RPMI7951 (cell line): ENCODE measurements at places on chromosomes 2 and 18.
A peak's percentile ranks its signal among the peaks of the same experiment; 100 is the strongest.

GRCh38 chr2:44941551-44942234, at the start of gene SIX3:
Gene SIX3 (plus strand): TSS chr2:44941702. CDS start chr2:44942105, 403 bp downstream.
- DNase-seq: peak; percentile 41

- DNase-seq: no peak
Observed at GRCh38 chr2:239308661-239309397, 92.0 kb downstream of the HDAC4 start.

DNA sequence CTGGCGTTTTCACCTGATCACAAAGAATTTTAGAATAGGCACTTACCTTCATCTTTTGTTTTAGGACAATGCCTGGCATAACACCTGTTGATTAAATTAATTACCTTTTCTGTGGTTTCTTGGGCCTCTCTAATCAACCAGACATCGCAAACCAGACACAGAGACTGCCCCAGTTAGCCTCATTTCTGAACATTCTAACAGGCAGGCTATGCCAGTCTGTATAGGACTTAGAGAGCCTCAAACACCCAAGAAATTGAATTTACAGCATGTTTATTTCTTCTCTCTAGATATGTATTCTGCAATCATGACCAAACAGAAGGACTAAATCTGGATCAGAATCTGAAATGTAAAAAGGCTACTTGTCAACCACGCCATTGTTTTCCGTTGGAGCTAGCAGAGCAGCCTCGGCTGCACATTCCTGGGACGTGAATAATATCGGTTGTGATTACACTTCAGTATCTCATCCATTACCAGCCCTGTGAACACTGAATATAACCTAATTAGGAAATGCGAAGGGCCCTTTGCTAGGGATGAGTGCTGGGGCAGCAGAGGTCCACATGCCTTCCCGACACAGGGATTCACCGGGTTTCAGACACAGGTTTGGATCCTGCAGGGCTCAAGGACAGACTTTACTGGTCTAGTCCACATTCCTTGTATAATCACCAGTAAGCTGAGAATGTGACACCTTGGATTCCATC, 17.5 kb upstream of the CDC42EP3 start:
- DNase-seq: peak; percentile 96

DNA sequence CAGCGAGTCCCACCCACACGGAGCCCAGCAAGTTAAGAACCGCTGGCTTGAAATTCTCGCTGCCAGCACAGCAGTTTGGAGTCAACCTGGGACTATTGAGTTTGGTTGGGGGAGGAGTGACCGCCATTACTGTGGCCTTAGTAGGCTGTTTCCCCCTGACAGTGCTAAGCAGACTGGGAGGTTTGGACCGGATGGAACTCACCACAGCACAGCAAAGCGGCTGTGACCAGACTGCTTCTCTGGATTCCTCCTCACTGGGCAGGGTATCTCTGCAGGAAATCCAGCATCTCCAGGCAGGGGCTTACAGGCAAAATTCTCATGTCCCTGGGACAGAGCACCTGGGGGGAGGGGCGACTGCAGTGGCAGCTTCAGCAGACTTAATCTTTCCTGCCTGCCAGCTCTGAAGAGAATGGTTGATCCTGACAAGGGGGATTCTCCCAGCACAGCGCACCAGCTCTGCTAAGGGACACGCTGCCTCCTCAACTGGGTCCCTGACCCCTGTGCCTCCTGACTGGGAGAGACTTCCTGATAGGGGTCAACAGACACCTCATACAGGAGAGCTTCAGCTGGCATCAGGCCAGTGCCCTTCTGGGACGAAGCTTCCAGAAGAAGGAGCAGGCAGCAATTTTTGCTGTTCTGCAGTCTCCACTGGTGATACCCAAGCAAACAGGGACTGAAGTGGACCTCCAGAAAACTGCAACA, 425.4 kb downstream of the NYAP2 start:
- no peak for DNase-seq

DNA sequence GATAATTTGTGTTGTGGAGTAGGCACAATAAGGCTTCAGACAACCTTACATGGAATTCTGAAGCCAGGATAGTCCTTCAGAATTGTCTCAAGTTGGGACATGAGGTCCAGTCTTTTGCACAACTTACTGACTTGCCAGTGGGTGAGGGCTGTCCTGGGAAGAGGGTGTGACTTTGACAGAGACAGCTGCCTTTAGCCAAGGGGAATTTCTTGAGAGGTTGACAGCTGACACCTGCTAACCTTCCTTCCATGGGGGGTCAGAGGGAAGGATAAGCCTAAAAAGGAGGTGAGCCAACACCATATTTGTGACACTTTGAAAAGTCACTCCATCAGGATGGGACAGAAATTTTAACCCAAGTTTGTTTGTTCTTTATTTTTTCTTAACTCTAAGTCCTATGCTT, 907.8 kb upstream of the CRIM1 start:
- DNase-seq: no peak

GRCh38 chr2:230457073-230457768, 41.2 kb downstream of the SP100 start:
- no peak for DNase-seq

DNA sequence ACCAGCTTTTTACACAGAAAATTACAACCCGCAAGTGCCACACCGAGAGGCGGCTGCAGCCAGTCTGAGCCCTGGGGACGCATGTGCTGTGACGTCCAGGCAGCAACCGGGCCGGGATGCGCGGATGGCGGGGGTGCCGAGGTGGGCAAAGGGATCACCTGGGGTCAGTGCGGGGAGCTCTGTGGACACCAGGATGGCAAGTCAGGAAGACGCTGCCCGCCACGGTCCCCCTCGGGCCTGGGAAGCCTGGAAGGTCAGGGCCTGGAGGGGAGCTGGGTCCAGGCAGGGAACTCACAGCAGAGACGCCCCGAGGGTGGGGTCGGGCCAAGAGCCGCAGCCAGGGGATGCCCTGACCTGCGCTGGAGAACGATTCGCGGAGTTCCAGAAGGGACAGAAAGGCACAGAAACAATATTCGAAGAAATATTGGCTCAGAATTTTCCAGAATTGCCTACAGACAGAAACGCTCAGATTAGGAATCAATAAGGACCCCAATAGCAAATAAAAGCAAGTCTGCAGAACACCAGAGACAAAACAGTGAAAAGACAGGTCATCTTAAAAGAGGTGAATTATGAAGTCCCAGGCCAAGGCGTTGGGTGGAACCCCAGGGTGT, 11.7 kb upstream of the KIF1A start:
- DNase-seq: no peak

- DNase-seq: no peak
Observed at GRCh38 chr2:45780541-45781463, 129.3 kb downstream of the PRKCE start.

GRCh38 chr2:223047260-223047761, 4.7 kb upstream of the KCNE4 start:
- DNase-seq: peak; percentile 86

- DNase-seq: no peak
Observed at GRCh38 chr2:159716857-159717256, 4.6 kb downstream of the MARCHF7 start.
